NCI-H187 (cell line): ENCODE measurements at places on chromosomes 2 and 18.

DNA sequence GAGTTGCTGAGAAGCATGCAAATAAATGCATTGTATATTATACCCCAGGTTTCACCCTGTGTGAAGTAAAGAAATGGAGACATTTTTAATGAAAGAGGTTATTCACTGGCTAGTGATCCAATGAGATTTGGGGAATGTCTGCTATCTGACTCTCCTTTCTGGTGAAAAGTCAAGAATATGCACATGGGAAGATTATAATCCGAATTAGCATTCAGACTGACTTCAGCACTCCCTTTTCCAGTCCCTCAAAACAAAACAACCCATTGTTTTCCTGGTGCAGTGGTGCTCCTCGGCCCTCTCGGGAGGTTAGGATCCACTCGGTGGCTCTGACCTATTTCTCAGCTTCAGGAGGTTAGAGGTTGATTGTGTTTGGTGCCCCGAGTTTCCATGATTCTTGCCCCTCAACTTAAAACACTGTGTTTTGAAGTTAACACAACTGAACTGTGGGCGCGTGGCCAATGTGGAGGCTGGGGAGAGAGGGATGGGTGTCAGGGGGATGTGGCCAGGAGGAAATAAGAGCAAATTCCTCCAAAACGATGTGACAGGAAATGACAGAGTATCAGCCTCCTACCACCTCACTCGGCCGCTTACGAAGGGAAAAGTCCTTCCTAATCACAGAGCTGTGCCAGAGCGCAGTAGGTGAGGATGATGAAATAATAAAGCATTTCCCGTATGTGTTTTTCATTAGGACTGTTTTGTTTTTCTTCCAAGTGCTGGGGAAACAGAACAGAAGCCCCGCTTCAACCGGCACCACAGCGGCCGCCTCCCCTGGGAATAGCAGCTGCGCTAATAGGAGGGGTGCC lies 440.1 kb downstream of the MTX2 start:
- no peak for DNase-seq

GRCh38 chr2:86254576-86255538 lies 55.6 kb downstream of the MRPL35 start:
- no peak for DNase-seq

DNA sequence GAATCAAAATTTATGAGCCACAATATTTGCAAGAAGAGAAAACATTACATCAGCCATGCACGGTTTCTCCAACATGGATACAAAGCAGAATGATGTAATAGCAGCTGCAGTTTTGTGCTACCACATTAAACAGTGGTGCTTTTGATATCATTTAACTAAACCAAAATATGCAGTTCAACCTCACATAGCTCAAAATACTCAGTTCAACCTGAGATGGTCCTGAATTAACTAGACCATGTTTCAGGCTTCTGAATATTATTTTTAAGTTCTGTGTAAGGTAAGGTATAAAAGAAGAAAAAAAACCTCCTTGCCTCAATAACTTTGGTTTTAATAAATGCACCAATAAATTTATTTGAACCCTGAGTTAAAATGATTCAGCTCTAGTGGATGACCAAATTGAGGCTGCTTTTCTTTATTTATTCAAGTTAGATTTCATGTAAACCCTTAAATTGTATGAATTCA lies 18.8 kb upstream of the TSPYL6 start:
- DNase-seq = no peak

DNA sequence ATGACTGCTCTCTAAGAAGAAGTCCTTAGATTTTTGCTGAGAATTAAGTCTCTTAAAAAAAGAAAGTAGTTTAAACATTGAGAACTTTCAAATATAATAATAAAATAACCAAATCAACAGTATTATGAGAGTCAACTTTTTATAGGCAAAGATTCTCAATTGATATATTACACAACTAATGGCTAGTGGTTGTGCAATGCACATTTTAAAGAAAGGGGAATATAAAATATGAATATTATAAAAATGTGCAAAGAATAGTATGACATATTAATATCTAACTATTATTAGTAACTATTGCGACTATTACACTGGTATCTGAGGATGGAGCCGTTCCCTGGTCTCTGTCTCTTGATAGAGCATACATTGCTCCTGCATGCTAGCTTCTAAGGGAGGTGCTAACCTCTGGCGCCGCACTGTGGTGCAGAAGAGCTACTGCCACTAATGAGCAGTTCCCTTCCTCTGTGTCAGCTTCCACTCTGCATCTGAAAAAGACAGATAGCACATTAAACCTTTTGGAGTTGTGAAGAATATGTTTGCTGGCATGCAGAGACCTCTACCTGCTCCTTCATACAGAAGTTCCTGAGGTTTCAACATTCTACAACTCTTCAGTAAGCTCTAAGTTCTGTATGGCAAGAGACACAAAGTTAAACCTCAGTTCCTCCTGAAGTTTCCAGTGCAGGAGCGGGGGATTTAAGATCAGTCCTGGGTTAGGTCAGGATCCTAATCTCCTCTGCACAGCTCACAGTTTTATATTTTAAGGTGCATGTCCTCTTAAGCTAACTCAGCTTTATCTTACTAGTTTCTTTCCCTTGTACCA lies 3.5 kb upstream of the SLC9A2 start:
- no peak for DNase-seq

DNA sequence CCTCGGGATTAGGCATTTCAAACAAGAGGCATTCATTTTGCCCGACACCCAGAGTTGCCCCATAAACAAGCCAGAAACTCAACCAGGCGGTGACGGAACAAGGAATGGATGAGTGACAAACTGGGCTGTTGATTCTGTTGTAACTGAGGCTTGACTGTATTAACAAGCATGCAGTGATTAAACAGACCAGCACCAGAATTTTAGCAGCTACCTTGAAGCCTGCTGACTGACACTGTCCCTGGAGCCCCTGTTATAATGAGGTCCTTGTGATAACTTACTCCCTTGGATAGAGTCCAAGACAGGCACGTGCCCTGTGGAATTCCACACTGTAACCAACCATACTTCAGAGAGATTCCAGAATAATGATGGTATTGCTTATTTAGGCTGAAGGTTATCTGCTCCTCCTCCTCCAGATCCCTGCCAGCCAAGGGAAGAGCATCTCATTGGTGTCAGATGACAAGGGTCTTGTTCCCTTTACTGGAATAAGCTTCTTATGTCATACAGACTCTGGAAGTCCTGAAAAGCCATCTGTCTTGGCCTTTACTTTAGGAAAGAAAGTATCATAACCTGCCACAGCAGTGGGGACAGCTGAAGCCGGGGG lies 97.1 kb upstream of the RMDN2 start:
- DNase-seq = no peak

- no peak for DNase-seq
Observed at GRCh38 chr2:209496586-209496982, 72.7 kb downstream of the MAP2 start.

DNA sequence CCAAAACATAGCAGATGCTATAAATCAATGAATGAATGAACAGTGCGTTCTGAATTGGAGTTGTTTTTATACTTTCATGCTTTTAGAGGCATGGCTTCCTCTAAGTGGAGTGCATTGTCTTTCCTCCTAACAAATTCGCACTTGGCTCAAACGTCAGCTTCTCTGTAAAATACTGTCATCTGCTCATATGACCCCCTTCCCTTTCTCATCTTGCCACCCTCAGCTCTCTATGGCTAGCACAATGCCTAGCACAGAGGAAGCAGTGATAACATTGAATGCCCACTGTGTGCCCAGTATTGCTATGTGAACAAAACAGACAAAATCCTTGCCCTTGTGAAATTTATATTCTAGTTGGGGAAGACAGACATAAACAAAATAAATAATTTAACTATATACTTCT lies 258.8 kb downstream of the MREG start:
- DNase-seq = no peak

DNA sequence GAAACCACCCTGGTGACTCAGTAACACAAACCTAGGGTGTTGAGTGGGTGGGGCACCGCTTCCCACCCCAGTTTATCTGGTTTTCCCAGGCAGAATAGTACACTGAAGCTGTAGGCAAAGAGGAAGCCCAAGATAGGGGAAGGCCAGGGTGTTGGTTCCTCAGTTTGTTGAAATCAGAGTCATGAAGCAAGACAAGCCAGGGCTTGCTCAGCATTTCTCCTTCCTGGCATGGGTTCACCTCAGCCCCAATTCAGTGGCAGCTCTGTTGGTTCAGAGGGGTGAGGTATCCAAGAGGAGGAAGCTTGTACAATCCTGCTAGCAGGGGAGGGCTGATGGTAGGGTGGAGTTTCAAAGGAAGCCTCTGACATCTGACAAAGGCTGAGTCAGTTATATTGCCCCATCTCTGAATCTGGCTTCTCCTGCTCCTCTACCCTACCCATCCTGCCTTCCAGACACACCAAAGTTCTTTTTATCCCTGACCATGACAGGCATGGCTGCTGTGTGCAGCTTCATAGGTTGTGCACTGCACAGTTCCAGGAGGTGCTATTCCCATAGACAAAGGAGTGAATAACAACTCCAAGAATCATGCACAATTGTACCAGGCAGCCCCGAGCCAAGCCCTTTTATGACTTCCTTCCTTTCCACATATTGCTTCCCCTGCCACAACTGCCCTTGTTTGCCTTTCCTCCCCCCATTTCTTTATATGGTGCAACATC lies 24.9 kb upstream of the RAB10 start:
- DNase-seq = no peak
